ENCODE measurements at places on chromosomes 6 and 20.

GRCh38 chr6:25401711-25402110 is 122.5 kb downstream of the CARMIL1 start:
- no peak for DNase-seq

DNA sequence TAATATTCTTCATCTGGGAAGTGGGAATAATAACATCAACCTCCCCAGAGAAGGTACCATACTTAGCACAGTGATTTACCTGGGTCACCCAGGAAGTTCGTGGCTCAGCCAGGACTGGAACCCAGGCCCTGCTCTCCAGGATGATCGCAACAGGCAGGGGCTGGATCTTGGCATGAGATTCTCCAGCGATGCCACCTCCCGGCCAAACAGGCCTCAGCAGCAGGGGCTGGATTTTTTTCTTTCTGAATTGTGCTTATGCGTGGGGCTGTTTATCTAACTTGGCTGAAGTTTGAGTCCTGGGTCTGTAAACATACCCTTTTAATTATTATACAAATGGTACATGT is 129.5 kb upstream of the PTPN1 start:
- DNase-seq, result no peak

GRCh38 chr6:156795825-156796224 is 18.6 kb downstream of the ARID1B start:
- no peak for DNase-seq

- DNase-seq, result no peak
These were observed 23.9 kb upstream of the B3GAT2 start for GRCh38 chr6:70980727-70981126.

DNA sequence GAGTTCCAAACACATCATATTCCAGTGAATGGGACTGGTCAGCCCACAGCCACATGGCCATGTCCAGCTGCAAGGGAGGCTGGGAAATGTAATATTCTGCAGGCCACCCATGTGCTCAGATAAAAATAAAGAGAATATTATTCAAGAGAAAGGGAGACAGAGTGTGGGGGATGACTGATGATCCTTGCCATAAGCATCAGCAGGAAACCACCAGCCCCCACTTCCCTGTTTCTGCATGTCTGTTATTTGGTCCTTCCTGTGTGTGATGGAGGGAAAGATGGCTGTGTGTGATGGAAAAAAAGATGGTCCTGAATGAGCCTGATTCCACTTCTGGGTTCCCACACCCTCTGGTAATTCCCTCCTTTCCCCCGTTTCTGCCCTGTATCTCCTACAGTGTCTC is 13.1 kb upstream of the RSPO4 start:
- no peak for DNase-seq

DNA sequence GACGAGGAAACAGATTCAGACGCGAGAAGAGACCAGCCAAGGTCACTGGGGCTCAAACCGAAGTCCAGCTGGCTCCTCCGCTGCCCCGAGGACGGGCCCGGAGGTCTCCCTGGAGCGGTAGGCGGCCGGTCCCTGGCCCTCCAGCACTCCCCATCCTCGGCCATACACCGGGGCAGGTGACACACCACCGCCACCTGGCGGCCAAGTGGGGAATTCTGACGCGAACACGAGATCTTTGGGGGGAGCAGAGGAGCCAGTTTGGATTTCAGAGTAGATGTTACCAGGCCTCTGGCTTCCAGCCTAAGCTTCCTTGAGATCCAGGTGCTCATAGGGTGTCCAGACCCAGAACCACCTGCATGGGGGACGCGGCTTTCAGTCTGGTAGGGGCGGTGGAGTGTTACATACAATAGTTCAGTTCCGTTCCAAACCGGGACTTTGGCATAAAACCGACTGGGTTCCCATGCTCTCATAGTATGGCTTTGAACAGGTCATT is 16.1 kb downstream of the BPIFB1 start:
- peak; percentile 61 for DNase-seq

DNA sequence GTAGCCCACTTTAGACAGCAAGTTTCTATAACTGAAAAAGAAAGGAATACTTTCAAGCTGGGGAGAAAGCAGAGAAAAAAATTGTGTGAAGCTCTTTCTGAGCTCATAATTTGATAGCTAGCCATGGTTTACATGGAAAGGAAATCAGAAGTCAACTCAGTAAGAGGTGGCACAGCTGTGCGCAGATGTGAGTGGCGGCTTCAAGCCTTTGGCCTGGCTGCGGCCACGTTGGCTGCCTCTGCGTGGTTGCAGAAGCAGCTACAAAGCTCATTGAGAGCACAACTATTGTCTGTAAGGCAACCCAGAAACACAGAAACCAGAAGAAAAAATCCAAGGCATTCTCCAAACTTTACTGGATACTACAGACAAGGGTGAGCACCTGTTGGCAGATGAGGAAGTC is 136.9 kb downstream of the SASH1 start:
- DNase-seq, result no peak

Measured in activated CD8-positive, alpha-beta memory T cell treated with anti-CD3 and anti-CD28 coated beads for 1 hour (primary cell).